ENCODE measurements at places on chromosomes 2 and 18. TPM values are rescaled to one million over a fixed set of nuclear protein-coding genes. Genes with fewer than 3 reads are reported as not detected.

SPDYA gene
- 0.87 TPM for total RNA-seq

GRCh38 chr2:165112789-165113188 is 91.1 kb downstream of the SCN3A start:
- no peak for DNase-seq
- H3K4me3 ChIP-seq: no peak overlapping the region
- H3K27me3 ChIP-seq: no peaks in the 10 kb centered on the region
- no peak overlapping the region for H3K27ac ChIP-seq
- H3K4me1 ChIP-seq: no peaks in the 10 kb centered on the region

GRCh38 chr2:132581991-132582738 is 87.8 kb downstream of the LYPD1 start:
- no peaks in the 10 kb centered on the region for H3K27me3 ChIP-seq
- no peak overlapping the region for H3K27ac ChIP-seq
- no peaks in the 10 kb centered on the region for H3K36me3 ChIP-seq

ARHGAP15 gene
- 0.41 TPM for total RNA-seq

DNA sequence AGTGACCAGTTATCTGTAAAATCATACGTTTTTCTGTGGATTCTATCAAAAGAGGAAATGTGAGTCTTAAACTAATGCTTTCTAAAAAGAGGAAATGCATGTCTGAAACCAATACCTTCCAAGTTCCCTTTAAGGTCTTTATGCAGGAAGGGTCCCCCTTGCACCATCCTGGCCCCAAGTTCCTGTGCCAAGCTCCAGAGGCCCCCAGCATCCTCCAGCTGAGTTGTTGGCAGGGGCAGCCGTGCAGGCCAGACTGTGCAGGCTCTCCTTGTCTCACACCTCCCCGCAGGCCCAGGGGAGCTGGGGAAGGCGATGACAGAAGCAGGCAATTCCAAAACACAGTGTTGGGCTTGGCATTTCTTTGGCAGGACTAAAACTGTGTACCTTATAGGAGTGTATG is 39.2 kb downstream of the DPYSL5 start:
- peaks cover 8% of the 10 kb centered on the region for H3K27me3 ChIP-seq
- H3K4me3 ChIP-seq: no peak overlapping the region
- H3K4me1 ChIP-seq: no peaks in the 10 kb centered on the region

DNA sequence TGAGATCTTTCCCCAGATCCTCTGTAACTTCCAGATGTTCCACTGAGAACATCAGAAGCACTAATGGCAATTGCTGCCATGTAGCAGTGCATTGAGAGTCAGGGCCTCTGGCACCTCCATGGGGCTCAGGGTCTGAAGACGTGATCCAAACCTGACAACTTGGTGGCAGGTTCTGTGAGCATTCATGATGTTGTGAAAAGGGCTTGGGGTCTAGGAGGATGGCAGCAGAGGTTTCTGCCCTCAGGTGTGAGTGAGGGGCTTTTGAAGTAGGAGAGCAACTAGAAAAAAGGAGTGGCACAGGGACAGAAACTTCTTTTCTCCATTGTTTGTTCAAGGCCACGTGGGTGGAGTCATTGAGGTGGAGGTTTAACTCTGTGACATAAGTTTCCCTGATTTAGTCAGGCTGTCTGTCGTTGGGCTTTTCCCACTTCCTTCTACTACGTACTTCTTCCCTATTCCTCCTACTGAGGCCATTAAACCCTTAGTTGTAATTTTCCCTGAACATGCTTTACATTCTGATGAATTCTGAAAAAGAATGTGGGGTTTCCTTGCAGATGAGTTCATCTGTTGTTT is 13.1 kb downstream of the CFLAR start:
- peaks cover 59% of the 10 kb centered on the region for H3K4me1 ChIP-seq
- H3K27ac ChIP-seq: peak overlapping the region; percentile 77
- H3K27me3 ChIP-seq: no peaks in the 10 kb centered on the region
- no peak for DNase-seq

- no peak overlapping the region for H3K4me3 ChIP-seq
- no peaks in the 10 kb centered on the region for H3K36me3 ChIP-seq
- H3K27me3 ChIP-seq: 0 out of 2 replicates have a peak, but pooled peaks cover 4% of the 10 kb centered on the region
- no peak overlapping the region for H3K27ac ChIP-seq
- no peak for DNase-seq
These were observed 21.5 kb upstream of the PKDCC start for GRCh38 chr2:42026272-42026671.

- no peaks in the 10 kb centered on the region for H3K36me3 ChIP-seq
- H3K27ac ChIP-seq: no peak overlapping the region
- peaks cover 2% of the 10 kb centered on the region for H3K27me3 ChIP-seq
- DNase-seq: no peak
These were observed 17.3 kb downstream of the ZBTB7C start for GRCh38 chr18:48391868-48392267.

EDAR gene
- total RNA-seq: not detected

GRCh38 chr18:54204883-54205282 is 19.6 kb downstream of the MBD2 start:
- no peaks in the 10 kb centered on the region for H3K36me3 ChIP-seq
- H3K27ac ChIP-seq: no peak overlapping the region
- no peak overlapping the region for H3K4me3 ChIP-seq
- no peak for DNase-seq
- H3K4me1 ChIP-seq: no peaks in the 10 kb centered on the region
- H3K27me3 ChIP-seq: no peaks in the 10 kb centered on the region

GRHL1 gene
- total RNA-seq: 4.7 TPM

- peak overlapping the region; percentile 30 for H3K4me3 ChIP-seq
- DNase-seq: no peak
- H3K4me1 ChIP-seq: no peaks in the 10 kb centered on the region
- no peaks in the 10 kb centered on the region for H3K36me3 ChIP-seq
- H3K27ac ChIP-seq: no peak overlapping the region
These were observed 14.1 kb upstream of the HOXD1 start for GRCh38 chr2:176174382-176174823.

COLEC11 gene
- 0.31 TPM for total RNA-seq

Measured in Panc1 (cell line).